ENCODE measurements at places on chromosomes 4 and X.

DNA sequence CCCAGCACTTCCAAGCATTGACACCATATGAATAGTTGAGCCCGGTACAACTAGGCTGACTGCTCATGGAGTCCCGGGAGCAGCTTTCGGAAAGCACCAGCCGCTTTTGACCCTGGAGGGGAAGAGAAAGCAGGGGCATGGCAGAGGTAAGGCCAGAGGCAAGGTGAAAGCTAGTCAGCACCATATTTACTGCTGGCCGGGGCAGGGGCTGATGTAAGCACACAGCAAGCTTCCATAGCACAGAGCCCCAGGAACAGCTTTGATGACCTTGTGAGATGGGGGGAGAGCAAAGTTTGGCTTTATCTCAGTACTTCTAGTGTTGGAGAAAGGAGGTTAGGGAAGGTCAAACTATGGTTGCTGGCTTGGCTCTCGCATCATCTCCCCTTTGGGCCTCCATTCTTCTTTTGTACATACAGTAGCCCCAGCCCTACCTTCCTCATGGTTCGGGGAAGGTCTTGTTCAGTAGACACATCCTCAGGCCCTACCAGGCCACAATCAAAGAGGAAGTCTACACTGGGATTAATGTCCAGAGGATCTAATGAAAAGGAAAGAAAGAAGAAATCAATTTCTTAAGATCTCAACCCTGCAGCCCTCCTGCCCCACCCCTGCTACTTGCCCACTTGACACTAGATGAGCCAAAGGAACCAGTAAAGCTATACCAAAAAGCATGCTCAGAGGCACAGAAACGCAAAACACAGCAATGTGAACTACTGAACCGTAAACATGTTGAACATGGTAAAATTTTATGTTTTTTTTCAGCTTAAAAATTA is 9.4 kb downstream of the ZMYM3 start:
- no peak for DNase-seq

- no peak for DNase-seq
Observed at GRCh38 chrX:72713130-72713529, 976 bp downstream of the PHKA1 start.

DNA sequence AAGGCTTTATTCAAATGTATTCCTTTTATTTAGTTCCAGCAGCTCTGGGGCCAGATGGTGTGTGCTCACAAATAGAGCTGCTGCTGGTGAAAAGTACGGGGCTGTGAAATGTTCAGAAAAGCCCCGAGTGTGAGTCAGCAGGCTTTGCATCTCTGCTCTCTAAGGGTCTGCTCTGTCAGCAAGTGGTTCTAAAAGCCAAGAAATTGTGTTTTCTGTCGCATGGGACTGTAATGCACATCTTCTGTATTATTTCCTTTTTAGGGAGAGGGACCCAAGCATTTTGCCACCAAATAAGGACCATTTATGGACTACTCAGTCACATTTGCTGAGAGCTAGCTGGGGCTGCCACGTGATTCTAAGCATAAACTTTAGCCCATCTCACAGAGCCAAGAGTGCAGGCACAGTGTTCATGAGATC is 82.9 kb upstream of the NHS start:
- DNase-seq, result no peak

DNA sequence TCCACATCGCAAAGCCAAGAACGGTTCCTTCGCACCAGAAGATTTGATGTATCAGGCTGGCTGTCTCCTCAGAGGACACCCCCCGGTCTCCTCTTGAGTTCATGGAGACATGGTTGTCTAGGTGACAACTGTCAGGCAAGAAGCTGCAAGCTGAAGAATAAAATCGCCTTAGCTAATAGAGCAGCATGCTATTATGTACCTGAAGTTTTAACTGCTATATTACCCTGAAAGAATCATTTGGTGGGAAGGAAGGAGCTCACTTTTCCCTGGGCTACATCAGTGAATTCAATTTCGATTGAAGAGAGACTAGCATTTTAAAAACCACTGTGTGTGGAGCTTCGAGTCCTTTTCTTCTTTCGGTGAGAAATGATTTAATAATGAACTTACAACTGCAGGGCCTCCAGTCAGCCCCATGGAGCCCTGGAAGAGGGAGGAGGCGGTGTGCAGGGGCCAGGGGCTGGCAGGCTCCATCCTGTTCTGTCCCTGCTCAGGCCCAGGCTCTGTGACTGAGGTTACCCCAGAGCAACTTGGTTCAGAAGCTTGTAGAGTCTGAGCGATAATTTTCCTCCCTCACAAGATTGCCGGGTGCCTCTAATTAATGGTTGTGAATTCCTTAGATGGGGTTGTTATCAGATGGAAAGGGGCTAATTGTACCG is 191.3 kb downstream of the MID1IP1 start:
- no peak for DNase-seq

DNA sequence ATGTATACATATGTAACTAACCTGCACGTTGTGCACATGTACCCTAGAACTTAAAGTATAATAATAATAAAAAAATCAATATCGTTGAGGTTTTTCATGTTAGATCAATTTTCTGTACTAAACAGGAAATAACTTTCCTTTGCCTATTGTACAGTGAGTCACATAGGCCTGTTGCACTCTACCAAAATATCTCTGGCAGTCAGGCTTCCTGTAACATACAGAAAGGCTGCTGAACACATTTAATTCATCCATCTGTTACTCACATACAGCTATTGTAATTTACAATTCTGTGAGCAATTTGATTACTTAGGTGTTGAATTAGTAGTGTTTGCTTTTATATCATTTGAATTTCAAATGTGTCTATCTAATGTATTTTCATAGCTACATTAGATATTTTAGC is 427.8 kb downstream of the TMA16 start:
- no peak for DNase-seq
